ENCODE measurements at places on chromosomes 6 and 20. TPM values are rescaled to one million over a fixed set of nuclear protein-coding genes. Genes with fewer than 3 reads are reported as not detected.

GRCh38 chr6:33202799-33203198 lies 1.7 kb upstream of the HSD17B8 start:
- DNase-seq, result no peak

DNA sequence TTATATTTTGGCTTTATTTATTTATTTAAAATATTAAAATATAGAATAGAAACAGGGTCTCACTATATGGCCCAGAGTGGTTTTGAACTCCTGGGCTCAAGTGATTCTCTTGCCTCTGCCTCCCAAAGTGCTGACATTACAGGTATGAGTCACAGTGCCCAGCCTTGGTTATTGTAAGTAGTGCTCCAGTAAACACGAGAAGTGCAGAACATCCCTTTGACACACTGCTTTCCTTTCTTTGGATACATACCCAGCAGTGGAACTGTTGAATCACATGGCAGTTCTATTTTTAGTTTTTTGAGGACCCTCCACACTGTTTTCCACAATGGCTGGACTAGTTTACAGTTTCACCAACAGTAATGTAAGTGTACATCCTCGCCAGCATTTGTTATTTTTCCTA lies 203.9 kb downstream of the PHF3 start:
- DNase-seq, result no peak

DNA sequence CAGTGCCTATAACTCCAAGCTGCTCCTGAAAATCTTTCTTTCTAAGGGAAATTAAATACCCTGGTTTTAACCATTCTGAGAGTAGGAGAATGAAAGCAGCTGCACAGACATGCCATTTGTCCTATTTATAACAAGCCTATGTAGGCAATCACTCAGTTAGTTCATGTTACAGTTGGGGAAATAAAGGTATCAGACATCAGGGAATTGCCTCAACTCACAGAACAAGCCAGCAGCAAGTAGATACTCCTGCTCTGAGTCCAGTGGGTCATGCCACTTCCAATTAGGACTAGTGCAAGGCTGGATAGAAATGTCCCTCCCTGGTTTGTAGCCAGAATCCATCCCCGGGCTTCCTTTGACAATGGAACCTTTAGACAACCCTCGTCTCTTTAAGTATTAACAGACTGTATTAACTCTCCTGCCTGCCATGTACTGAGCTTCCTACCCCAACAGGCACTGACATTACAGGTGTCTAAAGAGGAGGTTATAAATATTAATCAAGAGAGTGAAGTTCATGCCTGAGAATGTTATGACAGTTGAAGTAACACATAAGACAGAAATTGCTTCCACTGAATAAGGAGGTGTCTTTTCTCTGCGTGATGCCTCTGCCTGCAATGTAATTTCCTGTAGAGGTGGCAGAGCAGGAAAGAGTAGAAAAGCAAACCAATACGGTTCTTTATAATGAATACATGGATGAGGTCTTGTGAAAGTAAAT lies 28.0 kb upstream of the MARCKS start:
- no peak for DNase-seq

CRISP1 gene
- total RNA-seq, result not detected

TMEM74B gene
- total RNA-seq, result 21.6 TPM

CLPSL2 gene
- total RNA-seq, result not detected

CD2AP gene
- total RNA-seq, result 14.2 TPM

All from dorsolateral prefrontal cortex (tissue), 122 donors.